RPMI7951 (cell line): ENCODE measurements at places on chromosomes 16 and 17.

GRCh38 chr16:48383877-48384519, 1.2 kb downstream of the SIAH1 start:
- DNase-seq = peak; percentile 22

- DNase-seq = no peak
Observed at GRCh38 chr17:78952706-78953105, 27.0 kb downstream of the LGALS3BP start.

- no peak for DNase-seq
Observed at GRCh38 chr16:59124056-59124455, 389.9 kb upstream of the GOT2 start.

DNA sequence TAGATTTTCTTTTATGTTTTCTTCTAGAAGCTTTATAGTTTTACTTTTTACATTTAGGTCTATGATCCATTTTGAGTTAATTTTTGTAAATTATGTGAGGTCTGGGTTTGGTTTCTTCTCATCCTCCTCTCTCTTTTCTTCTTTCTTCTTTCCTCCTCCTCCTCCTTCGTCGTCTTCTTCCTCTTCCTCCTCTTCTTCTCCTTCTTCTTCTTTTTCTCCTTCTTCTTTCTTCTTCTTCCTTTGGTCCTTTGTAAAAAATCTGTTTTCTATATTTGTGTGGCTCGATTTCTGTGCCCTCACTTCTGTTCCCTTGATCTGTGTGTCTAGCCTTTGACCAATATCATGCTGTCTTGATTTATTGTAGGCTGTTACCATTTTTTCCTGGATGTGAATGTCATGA, 5.0 kb upstream of the SLC25A35 start:
- no peak for DNase-seq

DNA sequence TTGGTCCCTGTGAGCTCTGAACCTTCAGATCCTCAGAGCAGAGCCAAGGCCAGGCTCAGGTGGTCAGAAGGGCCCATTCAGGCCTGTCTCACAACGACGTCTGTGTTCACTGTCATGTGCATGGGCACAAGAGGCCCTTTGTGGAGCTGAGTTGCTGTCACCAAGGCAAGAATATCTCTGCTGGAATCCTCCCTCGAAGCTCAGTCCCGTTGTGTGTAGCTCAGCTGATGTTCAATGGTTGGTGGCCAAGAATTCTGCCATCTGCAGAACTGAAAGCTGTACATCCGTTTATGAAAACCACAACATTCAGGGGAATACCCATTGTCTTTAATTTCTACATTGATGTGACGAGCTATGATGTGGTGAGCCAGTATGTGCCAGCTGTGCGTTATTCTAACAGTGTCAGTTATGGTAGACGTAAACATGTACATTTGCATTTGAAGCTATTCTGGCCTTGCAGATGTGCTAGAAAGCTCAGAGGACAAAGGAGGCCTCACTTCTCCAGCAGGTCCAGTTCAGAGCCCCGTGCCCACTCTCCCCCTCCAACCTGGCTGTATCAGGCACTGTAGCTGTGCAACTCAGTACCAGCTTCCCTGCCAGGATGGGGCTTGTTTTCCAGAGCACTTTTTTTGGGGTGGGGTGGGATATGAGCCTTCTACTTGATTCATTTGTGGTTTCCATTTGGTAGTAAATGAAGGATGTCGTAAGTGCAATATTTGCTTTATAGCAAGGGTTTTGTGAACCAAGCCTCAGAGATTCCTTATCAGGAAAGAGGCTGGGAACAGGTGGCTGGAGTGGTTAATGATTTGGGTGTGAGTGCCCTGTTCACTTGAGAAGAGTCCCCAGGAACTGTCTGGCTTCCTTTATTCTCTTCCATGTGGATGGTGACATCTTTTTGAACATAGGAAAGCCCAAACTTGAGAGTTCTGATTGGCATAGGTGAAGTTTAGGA, 56.1 kb downstream of the B9D1 start:
- DNase-seq = peak; percentile 77

- no peak for DNase-seq
Observed at GRCh38 chr16:57282510-57283213, 1.8 kb downstream of the PLLP start.

DNA sequence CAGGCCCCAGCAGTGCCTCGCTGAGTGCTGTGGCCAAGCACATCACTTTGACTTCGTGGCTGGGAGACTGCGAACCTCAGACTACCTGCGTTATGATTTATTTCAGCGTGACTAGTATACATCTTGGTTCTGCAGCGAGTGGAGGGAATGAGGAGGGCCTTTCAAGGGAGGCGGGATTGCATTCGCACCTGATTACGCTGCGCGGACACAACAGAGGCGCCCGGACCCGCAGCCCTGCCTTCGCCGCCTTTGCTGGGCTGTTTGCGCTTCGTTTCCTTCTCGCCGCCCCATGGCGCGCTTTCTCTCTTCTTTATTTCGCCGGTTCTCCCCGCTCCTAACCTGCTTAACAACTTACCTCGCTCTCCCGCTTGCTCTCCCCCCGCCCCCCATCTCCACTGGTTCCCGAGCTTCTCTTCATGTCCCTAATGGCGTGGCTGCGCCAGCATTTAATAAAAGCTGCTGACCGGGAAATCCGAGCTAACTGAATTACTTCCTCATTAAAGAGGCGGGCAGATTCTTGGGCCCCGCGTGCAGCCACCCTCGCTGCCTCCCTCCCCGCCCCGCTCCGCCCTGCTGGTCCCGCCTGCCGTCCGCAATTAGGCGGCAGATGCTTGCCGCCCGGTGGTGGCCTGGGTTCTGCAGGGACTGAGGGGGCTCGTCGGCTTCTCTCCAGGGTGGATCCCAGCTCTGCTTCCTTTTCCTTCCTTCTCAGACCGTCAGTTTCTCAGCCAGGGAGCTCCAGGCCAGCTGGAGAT, 257.6 kb upstream of the SDK2 start:
- no peak for DNase-seq
